ENCODE measurements at places on chromosomes 7 and 10.

DNA sequence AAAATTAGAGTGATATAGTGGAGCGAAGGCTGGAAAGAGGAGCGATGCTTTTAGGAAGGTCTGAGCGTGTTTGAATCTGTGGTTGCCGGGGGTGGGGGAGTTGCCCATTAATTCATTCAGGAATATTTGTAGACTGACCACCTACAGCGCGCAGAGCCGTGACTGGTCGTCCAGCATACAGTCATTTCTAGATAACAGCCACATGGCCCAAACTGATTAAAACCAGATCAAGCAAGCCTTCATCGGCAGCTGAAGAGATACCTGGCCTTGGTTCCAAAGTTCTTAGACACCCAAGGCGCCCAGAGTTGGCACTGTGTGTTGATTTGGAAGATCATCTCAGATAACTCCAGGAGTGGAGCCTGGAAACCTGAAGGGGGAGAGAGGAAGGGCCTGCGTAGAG, 1.7 kb downstream of the PROSER2 start:
- no peak for DNase-seq

DNA sequence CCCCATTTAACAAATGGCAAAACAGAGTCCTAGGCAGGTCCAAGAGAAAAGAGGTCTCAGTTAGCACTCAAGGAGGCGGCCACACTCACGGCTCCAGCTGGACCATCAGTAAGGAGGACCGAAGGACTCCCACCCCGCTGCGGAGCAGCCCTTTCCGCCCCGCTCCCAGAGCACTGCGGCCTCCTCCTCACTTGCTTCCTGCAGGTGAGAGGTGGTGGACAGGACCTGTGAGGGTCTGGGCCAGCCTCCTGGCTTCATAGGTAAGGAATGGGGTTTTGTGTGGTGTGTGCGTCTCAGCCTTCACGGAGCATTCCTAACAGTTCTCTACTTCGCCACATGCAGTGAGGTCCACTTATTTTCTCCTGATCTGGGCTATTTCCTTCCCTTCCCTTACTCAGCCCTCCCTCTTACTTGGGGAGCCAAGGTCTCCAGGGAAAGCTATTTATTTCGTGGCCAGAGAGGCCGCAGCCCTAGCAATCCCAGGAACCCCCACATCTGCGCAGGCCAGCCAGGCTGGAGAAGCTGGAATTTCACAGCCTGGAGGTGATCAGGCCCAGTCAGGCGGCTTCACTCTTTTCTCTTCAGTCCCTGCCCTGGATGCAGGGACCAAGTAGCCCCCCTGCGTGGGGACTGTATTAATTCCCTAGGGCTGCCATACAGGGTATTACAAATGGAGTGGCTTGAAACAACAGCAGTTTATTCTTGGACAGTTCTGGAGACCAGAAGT, 45.9 kb downstream of the ZNF783 start:
- no peak for DNase-seq

DNA sequence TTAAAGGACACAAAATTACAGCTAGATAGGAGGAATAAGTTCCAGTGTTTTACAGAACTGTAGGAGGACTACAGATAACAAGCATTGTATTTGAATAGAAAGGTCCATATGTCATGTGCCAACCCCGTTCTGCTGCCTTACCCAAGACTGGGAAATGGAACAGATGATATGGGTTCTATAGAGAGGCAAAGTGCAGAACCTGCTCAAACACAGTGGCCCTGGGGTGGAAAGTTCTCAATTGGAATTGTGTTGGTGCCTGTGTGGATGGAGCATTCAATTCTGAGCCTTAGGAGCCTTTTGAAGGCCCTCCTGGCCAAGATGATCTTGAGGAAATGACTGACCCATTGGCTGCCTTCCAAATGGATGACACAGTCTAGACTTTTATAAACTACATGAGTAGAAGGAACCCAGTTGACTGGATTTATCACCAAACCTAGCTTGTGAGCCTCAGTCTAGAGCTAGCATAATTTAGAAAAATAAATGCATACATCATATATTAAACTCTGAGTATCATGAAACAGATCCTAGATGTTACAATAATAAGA, 4.1 kb upstream of the PRSS1 start:
- no peak for DNase-seq

- no peak for DNase-seq
Measured at GRCh38 chr10:36224431-36224985, 582.4 kb upstream of the FZD8 start.

DNA sequence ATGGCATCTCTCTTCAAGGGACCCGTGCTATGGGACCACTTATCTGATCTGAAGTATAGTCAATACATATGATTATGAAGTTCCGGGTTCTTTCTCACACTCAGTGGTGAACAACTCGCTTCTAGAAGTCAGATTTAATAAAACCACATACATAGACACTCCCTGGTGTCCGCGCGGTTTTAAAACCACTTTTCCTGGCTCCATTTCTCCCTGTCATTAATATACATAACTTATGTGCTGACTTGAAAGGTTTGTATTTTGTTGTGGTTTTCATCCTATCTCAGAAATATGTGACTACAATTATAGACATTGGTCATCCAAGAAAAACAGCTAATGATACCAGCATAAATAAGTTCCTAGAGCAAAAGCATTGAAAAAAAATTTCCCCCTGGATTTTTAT, 34.0 kb downstream of the SVIL start:
- DNase-seq: no peak

DNA sequence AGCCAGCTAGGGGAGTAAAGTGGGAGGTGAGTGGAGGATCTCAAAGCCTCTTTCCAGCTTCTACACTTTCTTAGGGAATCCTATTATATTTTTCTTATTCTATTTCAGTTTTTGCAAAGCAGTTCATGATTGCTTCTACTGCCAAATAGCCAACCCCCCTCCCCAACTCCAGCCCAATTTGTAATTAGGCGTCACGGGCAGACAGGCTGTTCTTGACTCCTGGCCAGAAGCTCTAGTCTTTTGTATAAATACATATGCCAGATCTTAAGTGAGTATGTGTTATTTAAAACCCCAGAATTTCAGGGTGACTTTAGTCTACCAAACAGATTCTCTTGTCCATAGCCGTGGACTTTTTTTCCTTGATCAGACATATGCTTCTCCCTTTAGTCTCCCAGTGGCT, 255.2 kb downstream of the BUB3 start:
- no peak for DNase-seq

GRCh38 chr7:73680501-73680900, 2.8 kb downstream of the DNAJC30 start:
- no peak for DNase-seq

GRCh38 chr7:257647-257992, 32.4 kb upstream of the FOXL3 start:
- DNase-seq: no peak
